A673 (cell line): ENCODE measurements at places on chromosomes 1 and 21. TPM values are rescaled to one million over a fixed set of nuclear protein-coding genes. Genes with fewer than 3 reads are reported as not detected.

Gene SLC30A10
- not detected in 2 replicates for total RNA-seq

Gene CELA3A
- total RNA-seq: not detected in 2 replicates

Gene TCHHL1
- not detected in 2 replicates for total RNA-seq

Gene SHISAL2A
- total RNA-seq: not detected in 2 replicates

Gene S100A13
- 11.0 and 18.0 TPM in 2 replicates for total RNA-seq

Gene TPRG1L
- total RNA-seq: 13.4 and 13.7 TPM in 2 replicates

Gene MMP23B
- total RNA-seq: 0.55 and 0.67 TPM in 2 replicates

Gene GSTM4
- 173 and 188 TPM in 2 replicates for total RNA-seq

Gene FABP3
- 0.66 TPM in 1 of 2 replicates, not detected in the other for total RNA-seq

Gene MSH4
- 0.59 and 1.0 TPM in 2 replicates for total RNA-seq

DNA sequence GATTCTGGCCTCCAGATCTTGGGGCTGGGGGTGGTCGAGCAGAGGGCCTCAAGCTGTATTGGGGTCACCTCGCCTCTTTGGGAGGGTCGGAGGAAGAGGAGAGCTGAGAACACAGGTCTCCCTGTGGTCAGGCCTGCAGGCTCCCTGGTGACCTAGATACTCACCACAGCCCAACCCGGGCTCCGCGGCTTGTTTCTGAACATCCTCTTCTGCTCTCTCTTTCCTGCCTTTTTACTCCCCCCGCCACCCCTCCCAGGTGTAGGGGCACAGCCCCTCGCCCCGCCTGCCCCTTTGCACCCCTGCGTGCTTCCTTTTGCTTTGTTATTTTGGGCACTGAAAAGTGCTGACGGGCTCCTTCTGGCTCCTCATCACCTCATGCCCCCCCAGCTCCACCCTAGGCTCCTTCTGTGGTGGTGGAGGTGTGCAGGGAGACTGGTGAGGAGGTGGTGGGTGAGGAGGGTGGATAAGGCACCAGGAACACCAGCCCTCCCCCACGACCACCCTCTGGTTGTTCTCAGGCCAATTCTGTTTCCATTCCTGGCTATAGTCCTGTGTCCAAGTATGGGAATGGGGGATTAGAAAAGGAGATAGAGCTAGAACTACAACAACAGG is 10.6 kb upstream of the LINGO4 start:
- no peaks in the 10 kb centered on the region for H3K36me3 ChIP-seq
- no peaks in the 10 kb centered on the region for H3K4me1 ChIP-seq
- no peak for DNase-seq
- no peak overlapping the region for H3K4me3 ChIP-seq
- H3K27me3 ChIP-seq: peaks cover 4% of the 10 kb centered on the region

DNA sequence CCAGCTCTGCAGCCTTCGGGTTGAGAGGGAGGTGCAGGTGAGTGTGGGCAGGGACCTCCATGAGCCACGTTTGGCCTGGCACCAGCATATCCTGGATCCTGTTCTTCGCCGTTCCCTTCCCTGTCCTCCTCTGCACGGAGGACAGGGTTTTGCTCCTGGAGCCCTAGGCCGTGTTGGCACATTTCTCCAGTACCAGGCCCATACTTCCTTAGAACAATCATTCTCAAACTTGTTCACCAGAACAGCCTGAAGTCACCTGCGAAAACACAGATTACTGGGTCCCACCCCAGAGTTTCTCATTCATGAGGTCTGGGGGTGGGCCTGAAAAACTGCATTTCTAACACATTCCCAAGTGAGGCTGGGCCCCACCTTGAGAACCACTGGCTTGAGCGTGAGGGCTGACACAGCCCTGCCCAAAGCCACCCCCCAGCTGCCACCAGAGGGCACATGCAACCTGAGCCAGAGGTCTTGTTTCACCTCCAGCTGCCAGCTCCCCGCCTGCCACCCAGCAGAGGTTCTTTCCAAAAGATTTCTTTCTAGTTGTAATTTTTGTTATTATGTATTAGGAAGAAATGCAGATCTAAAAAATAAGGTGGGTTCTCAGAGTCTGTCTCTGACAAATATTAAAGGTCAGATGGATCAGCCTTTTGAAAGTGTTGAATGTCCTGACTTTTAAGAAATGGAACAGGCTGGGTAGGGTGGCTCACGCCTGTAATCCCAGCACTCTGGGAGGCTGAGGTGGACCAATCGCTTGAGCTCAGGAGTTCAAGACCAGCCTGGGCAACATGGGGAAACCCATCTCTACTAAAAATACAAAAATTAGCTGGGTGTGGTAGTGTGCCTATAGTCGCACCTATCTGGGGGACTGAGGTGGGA is 39.6 kb upstream of the LDLRAP1 start:
- H3K27me3 ChIP-seq: no peaks in the 10 kb centered on the region
- no peaks in the 10 kb centered on the region for H3K36me3 ChIP-seq
- H3K4me3 ChIP-seq: no peak overlapping the region
- no peak overlapping the region for H3K27ac ChIP-seq
- H3K4me1 ChIP-seq: no peaks in the 10 kb centered on the region

GRCh38 chr1:97864615-97865014 is 56.2 kb downstream of the DPYD start:
- H3K27ac ChIP-seq: no peak overlapping the region
- H3K27me3 ChIP-seq: no peaks in the 10 kb centered on the region
- no peaks in the 10 kb centered on the region for H3K36me3 ChIP-seq
- DNase-seq: no peak
- no peaks in the 10 kb centered on the region for H3K4me1 ChIP-seq

GRCh38 chr1:43618521-43619313 is 31.2 kb upstream of the KDM4A start:
- DNase-seq: no peak
- no peak overlapping the region for H3K27ac ChIP-seq
- H3K36me3 ChIP-seq: peaks cover 34% of the 10 kb centered on the region
- H3K4me1 ChIP-seq: no peaks in the 10 kb centered on the region
- H3K27me3 ChIP-seq: no peaks in the 10 kb centered on the region

GRCh38 chr1:198888379-198888943 is 249.6 kb downstream of the PTPRC start:
- H3K4me3 ChIP-seq: no peak overlapping the region
- H3K27me3 ChIP-seq: no peaks in the 10 kb centered on the region
- H3K4me1 ChIP-seq: peaks cover 73% of the 10 kb centered on the region
- DNase-seq: no peak

GRCh38 chr1:30747033-30748008 is 10.3 kb downstream of the LAPTM5 start:
- DNase-seq: no peak
- H3K27me3 ChIP-seq: no peaks in the 10 kb centered on the region
- no peak overlapping the region for H3K27ac ChIP-seq
- H3K36me3 ChIP-seq: no peaks in the 10 kb centered on the region
- no peaks in the 10 kb centered on the region for H3K4me1 ChIP-seq
- no peak overlapping the region for H3K4me3 ChIP-seq

- no peak overlapping the region for H3K27ac ChIP-seq
- no peak for DNase-seq
- no peaks in the 10 kb centered on the region for H3K27me3 ChIP-seq
- H3K36me3 ChIP-seq: no peaks in the 10 kb centered on the region
- H3K4me1 ChIP-seq: no peaks in the 10 kb centered on the region
Observed at GRCh38 chr1:178784131-178784536, 59.1 kb downstream of the RALGPS2 start.

GRCh38 chr1:192801451-192801850 is 7.4 kb upstream of the RGS2 start:
- H3K4me1 ChIP-seq: no peaks in the 10 kb centered on the region
- H3K4me3 ChIP-seq: no peak overlapping the region
- DNase-seq: no peak
- no peaks in the 10 kb centered on the region for H3K36me3 ChIP-seq
- no peaks in the 10 kb centered on the region for H3K27me3 ChIP-seq

DNA sequence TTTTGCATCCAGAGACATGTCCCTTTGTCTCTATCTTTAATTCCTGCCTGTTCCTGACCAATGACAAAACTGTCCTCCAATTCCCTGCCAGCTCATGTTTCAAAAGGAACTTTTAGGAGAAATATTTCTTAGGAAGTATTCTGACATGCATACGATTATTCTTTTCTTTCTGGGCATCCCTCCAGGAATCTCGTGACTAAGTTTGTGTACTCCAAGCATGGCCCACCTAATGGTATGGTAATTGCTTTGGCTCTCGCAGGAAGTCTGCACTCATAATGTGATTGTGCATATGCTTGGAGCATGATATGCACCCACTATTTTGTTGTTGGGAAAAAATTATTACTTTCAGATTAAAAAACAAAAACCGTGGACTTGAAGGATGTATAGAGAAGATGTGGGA is 256.4 kb downstream of the PRDM2 start:
- no peaks in the 10 kb centered on the region for H3K36me3 ChIP-seq
- DNase-seq: peak; percentile 93
- H3K4me3 ChIP-seq: no peak overlapping the region
- H3K27me3 ChIP-seq: no peaks in the 10 kb centered on the region
- peak overlapping the region; percentile 66 for H3K27ac ChIP-seq

DNA sequence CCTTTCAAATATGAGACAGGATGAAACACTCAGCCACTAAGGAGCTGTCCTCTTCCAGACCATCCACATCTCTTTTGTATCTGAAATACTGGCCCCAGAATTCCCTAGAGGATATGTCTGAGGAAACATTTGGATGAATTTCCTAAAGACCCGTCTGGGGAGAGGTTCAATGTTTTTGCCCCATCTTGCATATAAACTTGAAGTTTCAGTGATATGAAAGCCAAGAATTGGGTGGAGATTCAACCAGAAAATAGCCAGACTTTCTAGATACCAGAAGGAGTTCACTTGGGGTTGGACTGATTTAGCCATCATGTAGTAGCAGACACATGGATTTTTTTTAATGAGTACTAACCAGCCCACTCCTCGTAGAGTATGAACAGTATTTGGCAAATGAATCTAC is 182.0 kb downstream of the PLPP3 start:
- H3K27me3 ChIP-seq: peaks cover 31% of the 10 kb centered on the region
- no peak overlapping the region for H3K4me3 ChIP-seq
- no peaks in the 10 kb centered on the region for H3K4me1 ChIP-seq
- no peak for DNase-seq
- H3K27ac ChIP-seq: no peak overlapping the region

GRCh38 chr1:15727866-15728534 is 8.1 kb upstream of the SLC25A34 start:
- H3K27me3 ChIP-seq: no peaks in the 10 kb centered on the region
- DNase-seq: no peak
- no peak overlapping the region for H3K27ac ChIP-seq

- peak within 1 kb of the TSS; percentile 89 for H3K4me3 ChIP-seq
- no peaks in the 10 kb centered on the region for H3K36me3 ChIP-seq
- no peaks in the 10 kb centered on the region for H3K27me3 ChIP-seq
- peak; percentile 91 for DNase-seq
Observed at GRCh38 chr1:91885716-91886506, at the start of gene TGFBR3. TGFBR3 (minus strand) TSS chr1:91886151; CDS start chr1:91861531, 24,620 bp downstream.

DNA sequence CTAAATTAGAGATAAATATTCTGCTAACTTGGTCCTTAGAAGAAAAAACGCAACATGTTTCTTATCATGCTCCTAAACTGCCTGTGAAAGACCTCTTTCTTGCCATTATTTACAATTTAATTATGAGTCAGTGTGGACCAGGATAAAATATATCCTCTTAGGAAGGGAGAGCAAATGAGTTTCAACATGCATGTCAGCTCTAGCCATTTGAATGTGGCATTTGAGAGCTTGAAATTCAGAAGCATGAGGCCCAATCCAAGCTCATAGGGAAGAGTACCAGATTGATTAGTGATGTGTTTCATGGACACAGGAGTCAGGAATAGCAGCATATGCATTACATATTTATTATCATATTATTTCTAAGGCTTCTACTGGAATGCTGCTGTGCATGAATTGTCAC is 39.3 kb downstream of the TBX15 start:
- DNase-seq: no peak
- H3K27me3 ChIP-seq: no peaks in the 10 kb centered on the region
- H3K4me3 ChIP-seq: no peak overlapping the region
- H3K36me3 ChIP-seq: no peaks in the 10 kb centered on the region

DNA sequence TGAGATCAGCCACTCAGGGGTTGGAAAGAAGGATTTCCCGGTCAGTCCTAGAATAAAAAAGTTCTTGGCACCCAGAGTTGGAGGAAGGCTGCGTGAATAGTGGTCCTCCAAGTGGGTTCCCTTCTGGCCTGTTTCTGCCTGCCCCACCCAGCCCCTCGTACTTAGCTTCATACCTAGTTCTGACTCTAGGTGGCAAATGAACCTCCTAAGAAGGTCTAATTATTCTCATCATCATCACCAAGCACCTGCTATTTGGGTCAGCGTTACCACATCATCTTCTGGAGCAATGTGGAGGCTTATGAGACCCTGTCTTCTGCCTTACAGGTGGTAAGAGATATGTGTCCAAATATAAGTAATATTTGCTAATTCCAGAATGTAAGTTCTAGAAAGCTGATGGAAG is 35.9 kb upstream of the NFASC start:
- peaks cover 53% of the 10 kb centered on the region for H3K27me3 ChIP-seq
- H3K36me3 ChIP-seq: no peaks in the 10 kb centered on the region
- H3K27ac ChIP-seq: no peak overlapping the region

DNA sequence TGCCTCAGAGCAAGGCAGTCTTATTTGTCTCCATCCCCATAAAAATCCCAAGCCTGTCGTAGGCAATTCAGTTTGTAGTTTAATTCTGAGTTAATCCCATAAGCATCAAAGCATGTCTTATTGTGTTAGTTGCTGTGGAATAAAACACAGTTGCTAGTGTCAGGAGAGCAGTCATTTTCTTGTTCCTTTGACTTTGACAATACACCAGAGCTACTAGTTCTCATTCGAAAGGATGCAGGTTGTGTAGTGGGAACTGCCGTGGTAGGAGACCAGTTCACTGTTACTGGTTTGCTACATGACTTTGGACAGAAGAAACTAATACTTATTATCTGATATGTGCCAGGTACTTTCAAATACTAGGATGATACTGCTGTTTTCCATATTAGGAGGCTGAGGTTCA is 23.5 kb downstream of the LRIG2 start:
- H3K36me3 ChIP-seq: peaks cover 61% of the 10 kb centered on the region
- H3K27ac ChIP-seq: no peak overlapping the region

GRCh38 chr21:16192902-16193301 is 463.1 kb downstream of the USP25 start:
- DNase-seq: no peak
- no peak overlapping the region for H3K27ac ChIP-seq
- no peaks in the 10 kb centered on the region for H3K4me1 ChIP-seq
- H3K4me3 ChIP-seq: no peak overlapping the region
- no peaks in the 10 kb centered on the region for H3K36me3 ChIP-seq

GRCh38 chr1:195981448-195982139 is 626.6 kb downstream of the KCNT2 start:
- no peak overlapping the region for H3K4me3 ChIP-seq
- no peak overlapping the region for H3K27ac ChIP-seq
- H3K27me3 ChIP-seq: peaks cover under 1% of the 10 kb centered on the region
- no peaks in the 10 kb centered on the region for H3K36me3 ChIP-seq
- H3K4me1 ChIP-seq: no peaks in the 10 kb centered on the region

- no peaks in the 10 kb centered on the region for H3K4me1 ChIP-seq
- H3K36me3 ChIP-seq: no peaks in the 10 kb centered on the region
- H3K27me3 ChIP-seq: no peaks in the 10 kb centered on the region
- H3K27ac ChIP-seq: no peak overlapping the region
- DNase-seq: peak; percentile 14
- no peak overlapping the region for H3K4me3 ChIP-seq
Observed at GRCh38 chr1:147534386-147534785, 6.9 kb upstream of the BCL9 start.
